ENCODE measurements at places on chromosomes 3 and 15. TPM values are rescaled to one million over a fixed set of nuclear protein-coding genes. Genes with fewer than 3 reads are reported as not detected.

The SLC24A5 gene
- polyA plus RNA-seq, result not detected

The SERPINI2 gene
- polyA plus RNA-seq, result not detected

The AQP9 gene
- not detected for polyA plus RNA-seq

DNA sequence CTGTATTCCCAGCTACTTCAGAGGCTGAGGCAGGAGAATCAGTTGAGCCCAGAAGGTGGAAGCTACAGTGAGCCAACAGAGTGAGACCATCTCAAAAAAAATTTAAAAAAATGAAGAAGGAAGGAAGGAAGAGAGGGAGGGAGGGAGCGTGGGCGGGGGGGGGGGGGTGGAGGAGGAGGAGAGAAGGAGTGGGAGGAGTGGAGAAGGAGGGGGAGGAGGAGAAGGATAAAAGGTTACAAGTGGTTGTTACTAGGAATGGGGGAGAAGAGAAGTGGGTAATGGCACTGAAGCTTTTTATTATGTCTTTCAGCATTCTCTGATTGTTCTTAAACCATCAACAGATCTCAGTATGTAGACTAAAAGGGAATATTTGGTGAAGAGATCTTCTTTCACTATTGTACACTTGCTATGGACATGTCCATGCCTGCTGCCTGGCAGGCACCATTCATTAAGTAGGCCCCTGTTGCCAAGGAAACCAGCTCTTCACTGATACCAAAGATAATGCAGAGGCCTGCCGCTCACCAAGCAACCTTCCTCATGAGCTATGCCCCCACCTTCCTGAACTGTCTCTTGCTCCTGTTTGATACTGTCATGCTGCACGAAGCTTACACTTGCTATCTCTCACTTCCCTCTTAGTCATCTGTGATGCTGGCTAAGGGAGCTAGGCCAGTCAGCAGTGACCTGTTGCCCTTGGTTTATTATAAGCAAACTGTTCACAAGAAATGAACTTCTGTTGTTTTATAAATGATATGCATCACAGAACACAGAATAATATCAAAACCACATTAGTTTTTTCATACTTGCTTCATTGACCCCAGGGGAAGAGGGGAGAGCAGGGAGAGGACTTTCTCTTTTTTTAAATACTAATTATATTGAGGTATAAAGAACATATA is 23.1 kb downstream of the EPM2AIP1 start:
- DNase-seq, result no peak

GRCh38 chr3:134542287-134542958 is 56.6 kb downstream of the CEP63 start:
- DNase-seq, result no peak

- DNase-seq, result no peak
Observed at GRCh38 chr3:30826531-30826942, 67.9 kb downstream of the GADL1 start.

The PYGO1 gene
- 6.7 TPM for polyA plus RNA-seq

DNA sequence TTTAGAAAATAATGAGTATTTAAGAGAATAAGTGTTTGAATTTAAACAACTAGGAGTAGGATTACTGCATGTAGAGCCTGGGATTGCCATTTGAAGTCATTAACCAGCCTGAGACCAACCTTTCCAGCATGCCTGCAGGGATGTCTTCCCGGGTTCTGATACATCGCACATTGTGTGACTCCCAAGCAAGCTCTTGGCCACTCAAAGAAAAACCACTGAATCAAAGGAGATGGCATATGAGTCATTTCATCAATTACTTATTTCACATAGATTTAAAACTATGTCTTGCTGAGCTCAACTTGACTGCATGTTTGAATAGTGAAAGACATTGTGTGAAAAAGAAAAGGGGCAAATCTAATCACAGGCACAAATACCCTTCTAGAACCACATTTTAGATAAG is 15.0 kb upstream of the THBS1 start:
- no peak for DNase-seq
